Heart left ventricle (tissue), 16 donors: ENCODE measurements at places on chromosomes 5 and 9. TPM values are rescaled to one million over a fixed set of nuclear protein-coding genes. Genes with fewer than 3 reads are reported as not detected.

- H3K36me3 ChIP-seq: no peaks in the 10 kb centered on the region
- no peaks in the 10 kb centered on the region for H3K27me3 ChIP-seq
- H3K4me3 ChIP-seq: no peak overlapping the region
- H3K27ac ChIP-seq: no peak overlapping the region
- no peak for DNase-seq
Measured at GRCh38 chr9:4588721-4589120, 73.4 kb upstream of the PLPP6 start.

DNA sequence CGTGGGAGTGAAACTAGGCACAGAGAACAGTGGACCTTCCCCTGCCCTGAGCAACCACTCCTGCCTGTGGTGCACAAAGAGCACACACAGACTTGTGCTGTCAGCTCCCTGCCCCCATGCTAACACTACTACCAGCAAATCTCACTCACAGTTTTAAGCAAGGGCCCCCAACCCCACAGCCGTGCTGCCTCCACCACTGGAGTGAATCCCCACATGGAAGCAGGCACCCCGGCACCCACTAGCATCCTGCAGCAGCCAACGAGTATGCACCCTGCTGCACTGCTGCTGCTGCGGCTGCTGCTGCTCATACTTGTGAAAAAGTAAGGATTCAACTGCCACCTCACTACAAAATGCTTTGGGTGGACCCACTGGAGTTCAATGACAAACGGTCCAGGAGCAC, 435.5 kb downstream of the SLCO4C1 start:
- H3K27ac ChIP-seq: no peak overlapping the region
- no peak for DNase-seq
- no peaks in the 10 kb centered on the region for H3K27me3 ChIP-seq
- no peak overlapping the region for H3K4me3 ChIP-seq

GRCh38 chr9:68683433-68683832, 21.6 kb upstream of the PIP5K1B start:
- H3K4me3 ChIP-seq: no peak overlapping the region
- no peaks in the 10 kb centered on the region for H3K27me3 ChIP-seq
- no peak overlapping the region for H3K27ac ChIP-seq
- no peaks in the 10 kb centered on the region for H3K36me3 ChIP-seq

DNA sequence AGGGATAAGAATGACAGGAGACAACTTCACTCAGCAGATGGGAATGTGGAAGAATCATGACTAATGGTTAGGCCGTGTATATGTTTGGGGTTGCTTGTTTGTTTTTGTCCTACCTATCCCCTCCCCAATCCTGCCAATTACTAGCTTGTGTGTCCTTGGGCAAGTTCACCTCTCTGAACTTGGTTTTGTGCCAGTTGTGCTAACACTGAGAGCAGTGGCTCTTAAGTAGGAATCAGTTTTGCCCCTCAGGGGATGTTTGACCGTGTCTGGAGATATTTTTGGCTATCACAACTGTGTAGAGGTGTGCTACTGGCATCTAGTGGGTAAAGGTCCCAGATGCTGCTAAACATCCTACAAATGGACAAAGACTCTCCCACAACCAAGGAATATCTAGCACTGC, 287.0 kb downstream of the DMRT2 start:
- H3K27me3 ChIP-seq: no peaks in the 10 kb centered on the region
- H3K27ac ChIP-seq: no peak overlapping the region
- no peaks in the 10 kb centered on the region for H3K36me3 ChIP-seq

GRCh38 chr9:126420643-126421564, 94.3 kb downstream of the MVB12B start:
- no peak for DNase-seq
- no peak overlapping the region for H3K27ac ChIP-seq
- H3K36me3 ChIP-seq: peaks cover 26% of the 10 kb centered on the region
- no peak overlapping the region for H3K4me3 ChIP-seq

- no peak overlapping the region for H3K4me3 ChIP-seq
- H3K36me3 ChIP-seq: no peaks in the 10 kb centered on the region
- DNase-seq: no peak
- H3K27ac ChIP-seq: peak overlapping the region; percentile 82
- H3K27me3 ChIP-seq: no peaks in the 10 kb centered on the region
Measured at GRCh38 chr9:77605449-77606220, 42.5 kb downstream of the GNA14 start.

DNA sequence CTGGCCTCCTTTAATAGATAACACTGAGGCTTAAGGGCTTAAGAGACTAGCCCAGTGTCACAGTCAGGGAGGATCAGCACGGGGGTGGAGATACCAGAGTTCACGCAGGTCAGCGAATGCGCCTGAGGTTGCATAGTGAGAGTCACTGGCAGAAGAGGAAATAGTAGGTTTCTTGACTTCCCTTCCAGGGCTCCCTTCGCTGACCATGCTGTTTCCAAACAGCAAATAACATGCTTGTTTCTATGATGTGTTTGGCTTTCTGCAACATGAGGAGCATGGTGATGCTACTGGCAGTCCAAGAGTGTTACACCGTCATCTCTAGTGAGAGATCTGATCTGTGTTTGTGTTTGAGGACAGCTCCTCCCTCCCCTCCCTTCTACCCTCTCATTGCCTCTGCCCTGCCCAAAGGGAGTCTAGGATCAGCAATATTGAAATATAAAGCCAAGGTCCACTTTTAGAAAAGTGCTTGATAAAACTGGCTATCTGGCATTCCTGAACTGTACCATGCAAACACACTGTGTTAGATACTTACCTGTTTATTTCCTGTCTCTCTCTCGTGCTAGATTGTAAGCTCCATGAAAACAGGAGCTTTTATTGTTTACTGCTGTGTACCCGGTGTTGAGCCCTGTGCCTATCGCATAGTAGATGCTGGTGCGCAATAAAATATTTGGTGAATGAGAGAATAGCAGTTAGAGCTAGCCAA, 12.3 kb downstream of the TLE4 start:
- DNase-seq: peak; percentile 72
- H3K36me3 ChIP-seq: no peaks in the 10 kb centered on the region
- no peak overlapping the region for H3K4me3 ChIP-seq
- H3K27ac ChIP-seq: peak overlapping the region; percentile 15
- no peaks in the 10 kb centered on the region for H3K27me3 ChIP-seq

- H3K36me3 ChIP-seq: no peaks in the 10 kb centered on the region
- no peak overlapping the region for H3K4me3 ChIP-seq
- no peaks in the 10 kb centered on the region for H3K4me1 ChIP-seq
- H3K27ac ChIP-seq: no peak overlapping the region
Measured at GRCh38 chr5:51172903-51173626, 210.2 kb upstream of the ISL1 start.

DNA sequence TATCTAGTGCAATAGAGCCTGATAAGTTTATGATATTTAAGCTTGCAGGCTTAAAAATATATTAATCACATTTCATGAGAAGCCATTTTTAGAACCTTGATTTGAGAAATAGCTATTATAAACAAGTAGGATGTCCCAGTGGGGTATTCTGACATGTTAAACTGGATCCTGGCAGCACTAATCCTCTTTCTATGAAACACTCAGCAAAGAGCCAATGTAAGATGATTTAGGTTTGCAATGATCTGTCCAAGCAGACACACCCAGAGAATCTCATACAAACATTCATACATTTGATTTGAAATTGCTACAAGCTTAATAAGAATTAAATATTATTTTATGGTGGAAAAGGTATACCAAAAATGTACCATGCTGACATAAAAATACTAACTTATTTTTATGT, 86.5 kb downstream of the ERP44 start:
- H3K27me3 ChIP-seq: no peaks in the 10 kb centered on the region
- H3K4me3 ChIP-seq: no peak overlapping the region
- H3K4me1 ChIP-seq: no peaks in the 10 kb centered on the region
- peaks cover 48% of the 10 kb centered on the region for H3K36me3 ChIP-seq
- DNase-seq: no peak
- no peak overlapping the region for H3K27ac ChIP-seq

SLC12A7 gene
- 117 TPM for total RNA-seq

LECT2 gene
- total RNA-seq: not detected

C5orf58 gene
- not detected for total RNA-seq
